Osteoblast (primary cell): ENCODE measurements at places on chromosomes 1 and 21. TPM values are rescaled to one million over a fixed set of nuclear protein-coding genes. Genes with fewer than 3 reads are reported as not detected.

TMEM269 gene
- under 0.01 TPM in 2 replicates for total RNA-seq

CAPN9 gene
- under 0.01 TPM in 1 of 2 replicates, not detected in the other for total RNA-seq

GRCh38 chr1:55304229-55304740 lies 89.1 kb upstream of the USP24 start:
- H3K27me3 ChIP-seq: no peaks in the 10 kb centered on the region
- H3K27ac ChIP-seq: no peak overlapping the region
- H3K36me3 ChIP-seq: no peaks in the 10 kb centered on the region
- no peak for DNase-seq
- peaks cover 1% of the 10 kb centered on the region for H3K4me1 ChIP-seq

DNA sequence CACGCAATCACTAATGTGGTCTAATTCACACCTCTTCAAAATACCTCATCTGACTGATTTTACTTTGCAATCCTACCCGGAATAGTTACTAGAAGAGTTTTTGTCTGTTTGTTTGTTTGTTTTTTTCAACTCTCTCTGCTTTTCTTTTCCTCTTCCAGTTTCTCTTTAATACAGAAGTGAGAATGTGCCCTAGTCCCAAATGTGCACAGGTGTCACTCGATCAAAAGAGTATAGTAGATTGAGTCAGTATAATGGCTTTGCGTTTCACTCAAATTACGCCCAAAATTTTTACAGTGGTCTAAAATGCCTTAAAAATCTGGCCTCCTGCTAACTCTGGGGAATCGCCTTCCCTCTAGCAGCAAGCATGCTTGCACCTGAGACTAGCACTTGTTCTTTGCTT lies 1536.8 kb downstream of the KCNT2 start:
- no peaks in the 10 kb centered on the region for H3K36me3 ChIP-seq
- H3K4me1 ChIP-seq: no peaks in the 10 kb centered on the region
- H3K4me3 ChIP-seq: no peak overlapping the region
- H3K27me3 ChIP-seq: no peaks in the 10 kb centered on the region
- no peak overlapping the region for H3K27ac ChIP-seq

- H3K4me1 ChIP-seq: no peaks in the 10 kb centered on the region
- no peaks in the 10 kb centered on the region for H3K27me3 ChIP-seq
- H3K27ac ChIP-seq: no peak overlapping the region
- no peak overlapping the region for H3K4me3 ChIP-seq
- H3K36me3 ChIP-seq: no peaks in the 10 kb centered on the region
These were observed 44.4 kb upstream of the RABGAP1L start for GRCh38 chr1:174114788-174115448.
